ENCODE measurements at places on chromosomes 3 and 15. TPM values are rescaled to one million over a fixed set of nuclear protein-coding genes. Genes with fewer than 3 reads are reported as not detected.

GRCh38 chr15:28111543-28111942 lies 12.4 kb upstream of the OCA2 start:
- no peak for DNase-seq

GRCh38 chr15:67585681-67586080 lies 43.2 kb downstream of the MAP2K5 start:
- no peak for DNase-seq

The DUOXA2 gene
- not detected for total RNA-seq

The FAM131A gene
- 53.2 TPM for total RNA-seq
